ENCODE measurements at places on chromosomes 1 and 21.

- peak; percentile 77 for DNase-seq
Measured at GRCh38 chr21:32772281-32773047, 909 bp upstream of the PAXBP1 start.

- DNase-seq, result no peak
Measured at GRCh38 chr1:155064111-155064831, 731 bp downstream of the EFNA4 start.

DNA sequence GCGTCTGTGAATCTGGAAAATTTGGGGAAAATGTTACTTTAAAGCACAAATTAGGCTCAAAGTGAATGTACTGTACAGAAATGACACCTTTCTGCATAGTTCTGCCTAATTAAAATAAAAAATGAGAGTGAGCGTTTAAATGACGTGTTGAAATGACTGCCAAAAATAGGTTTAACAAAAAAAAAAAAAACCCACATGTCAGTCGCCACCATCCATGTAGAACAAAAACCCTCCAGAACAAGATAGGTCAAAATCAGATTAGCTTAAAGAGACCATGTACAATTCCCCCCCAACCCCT is 745 bp downstream of the PARP1 start:
- DNase-seq, result no peak

DNA sequence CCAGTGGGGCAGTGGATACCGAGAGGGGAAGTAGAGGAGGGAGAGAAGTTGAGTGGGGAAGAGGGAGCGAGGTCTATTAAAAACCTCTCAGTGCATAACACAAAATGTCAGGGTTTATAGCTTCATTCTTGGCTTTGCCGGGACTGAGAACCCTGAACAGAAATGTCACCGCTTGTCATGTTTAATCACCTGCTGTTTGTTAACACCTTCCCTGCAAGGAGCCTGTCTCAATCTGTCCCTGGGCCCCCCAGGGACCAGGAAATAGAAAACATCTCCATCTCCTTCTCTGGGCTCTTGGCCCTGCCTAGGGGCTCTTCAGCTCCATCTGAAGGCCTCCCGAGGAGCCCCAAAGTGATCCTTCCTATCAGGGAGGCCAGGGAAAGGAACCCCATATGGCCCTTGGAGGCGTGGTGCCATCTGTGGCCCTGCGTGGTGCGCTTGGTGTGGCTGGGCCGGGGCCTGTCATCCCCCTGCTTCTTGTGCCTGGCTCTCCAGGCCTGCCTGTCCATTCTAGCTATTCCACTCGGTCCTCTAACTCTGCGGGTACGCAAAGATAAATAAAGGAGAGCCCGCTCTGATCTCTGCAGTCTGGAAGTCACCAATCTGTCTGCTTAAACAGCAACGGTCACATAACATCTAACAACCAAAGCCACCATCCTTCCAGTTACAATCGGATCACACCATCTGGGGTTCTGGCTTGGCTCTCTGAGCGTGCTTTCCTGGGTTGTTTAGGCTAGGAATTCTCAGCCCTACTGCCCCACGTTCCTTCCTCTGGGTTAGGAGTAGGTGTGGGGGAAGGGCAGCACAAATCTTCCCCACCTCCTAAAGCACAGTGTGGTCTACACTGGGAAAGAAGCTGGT is 113.8 kb downstream of the CASZ1 start:
- DNase-seq, result no peak

DNA sequence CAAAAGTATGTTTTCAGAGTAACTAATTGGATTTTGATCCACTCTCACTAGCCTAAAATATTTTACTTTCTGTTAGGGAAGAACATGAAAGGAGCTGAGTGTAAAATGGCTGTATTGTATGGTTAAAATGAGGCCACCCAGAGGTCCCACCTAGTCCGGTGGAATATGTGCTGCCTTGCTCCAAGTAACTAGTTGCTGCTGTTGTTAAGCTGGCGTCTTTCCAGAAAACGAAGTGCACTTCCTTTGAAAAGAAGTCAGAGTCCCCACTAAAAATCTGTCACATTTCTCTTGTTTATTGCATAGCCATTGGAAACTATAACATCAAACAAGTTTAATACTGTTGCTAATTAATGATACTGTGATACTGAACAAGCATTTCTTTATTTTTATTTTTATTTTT is 3.2 kb downstream of the SLC25A33 start:
- DNase-seq, result no peak

- DNase-seq, result no peak
Measured at GRCh38 chr1:157965584-157965983, 27.9 kb upstream of the KIRREL1 start.

- no peak for DNase-seq
Measured at GRCh38 chr1:9078015-9078751, 8.7 kb upstream of the SLC2A5 start.

GRCh38 chr1:192968323-192968722 is 90.8 kb downstream of the UCHL5 start:
- DNase-seq, result no peak

GRCh38 chr1:189960769-189961168 is 516.9 kb downstream of the BRINP3 start:
- no peak for DNase-seq

GRCh38 chr1:212229654-212230053 is 55.6 kb upstream of the PPP2R5A start:
- no peak for DNase-seq

- no peak for DNase-seq
Measured at GRCh38 chr21:43734928-43735229, 15.9 kb downstream of the PDXK start.

- no peak for DNase-seq
Measured at GRCh38 chr1:7479571-7479970, 291.5 kb upstream of the VAMP3 start.

DNA sequence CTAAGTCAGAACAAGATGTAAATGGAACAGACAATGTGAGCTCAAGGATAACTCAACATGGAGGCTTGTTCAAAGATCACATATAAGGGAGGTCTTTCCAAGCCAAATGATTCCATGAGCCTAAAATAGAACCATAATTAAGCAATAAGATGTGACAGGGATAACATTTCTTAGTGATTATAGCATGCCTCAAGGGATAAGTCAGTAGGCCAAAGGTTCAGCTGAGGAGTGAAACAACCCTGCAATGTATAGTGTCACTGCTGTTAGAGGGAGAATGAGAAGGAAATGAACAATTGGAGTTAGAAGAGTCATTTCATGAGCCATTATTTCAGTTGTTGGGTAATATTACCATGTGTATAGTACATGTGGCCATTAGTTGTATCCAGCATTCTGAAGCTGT is 25.0 kb downstream of the GORAB start:
- no peak for DNase-seq

DNA sequence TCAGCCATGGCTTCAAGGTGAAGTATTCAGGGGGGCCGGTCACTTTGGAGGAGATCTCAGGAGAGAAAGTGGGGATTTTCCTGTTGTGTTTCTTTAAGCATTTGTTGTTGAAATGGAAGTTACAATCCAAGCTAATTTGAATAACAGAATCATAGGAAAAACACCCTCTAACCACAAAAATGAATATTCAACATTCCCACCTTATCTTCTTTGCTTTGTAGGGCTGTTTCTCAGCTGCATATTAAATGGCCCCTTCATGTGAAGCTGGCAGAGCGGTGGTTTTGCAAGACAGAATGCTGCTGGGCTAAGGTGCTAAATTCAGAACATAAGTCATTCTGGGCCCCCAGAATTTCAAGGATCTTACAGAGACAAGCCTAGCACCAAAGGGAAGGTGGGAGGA is 279.0 kb downstream of the RRAGC start:
- DNase-seq, result no peak

GRCh38 chr1:53731043-53731600 is 7.8 kb downstream of the GLIS1 start:
- DNase-seq, result no peak

GRCh38 chr1:176880955-176881595 is 283.4 kb downstream of the ASTN1 start:
- DNase-seq, result no peak

DNA sequence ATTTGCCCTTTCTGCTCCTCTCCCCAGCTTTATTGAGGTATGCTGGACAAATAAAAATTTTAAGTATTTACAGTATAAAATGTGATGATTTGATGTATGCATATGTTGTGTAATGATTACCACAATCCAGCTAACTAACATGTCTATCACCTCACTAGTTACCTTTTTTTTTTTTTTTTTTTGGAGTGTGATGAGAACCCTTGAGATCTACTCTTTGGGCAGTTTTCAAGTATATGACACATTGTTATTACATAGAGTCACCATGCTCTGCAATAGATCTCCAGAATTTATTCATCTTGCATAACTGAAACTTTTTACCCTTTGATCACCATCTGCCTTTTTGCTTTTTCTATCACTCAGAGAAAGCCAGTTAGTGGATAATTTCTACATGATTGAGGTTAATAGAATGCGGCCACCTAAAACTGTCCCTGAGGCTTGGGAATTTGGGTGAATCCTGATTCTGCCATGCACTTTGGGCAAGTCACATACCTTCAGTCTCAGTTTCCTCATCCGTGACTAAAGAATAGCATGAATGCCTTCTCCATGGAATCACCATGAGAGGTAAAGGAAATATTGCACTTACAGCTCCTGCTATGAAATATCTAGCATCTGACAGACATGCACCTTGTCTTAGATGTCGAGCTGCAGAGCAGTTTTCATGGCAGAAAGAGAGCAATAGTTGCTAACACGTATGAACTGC is 295.2 kb downstream of the DISC1 start:
- no peak for DNase-seq

- no peak for DNase-seq
Measured at GRCh38 chr1:56389813-56390212, 189.6 kb downstream of the PLPP3 start.

DNA sequence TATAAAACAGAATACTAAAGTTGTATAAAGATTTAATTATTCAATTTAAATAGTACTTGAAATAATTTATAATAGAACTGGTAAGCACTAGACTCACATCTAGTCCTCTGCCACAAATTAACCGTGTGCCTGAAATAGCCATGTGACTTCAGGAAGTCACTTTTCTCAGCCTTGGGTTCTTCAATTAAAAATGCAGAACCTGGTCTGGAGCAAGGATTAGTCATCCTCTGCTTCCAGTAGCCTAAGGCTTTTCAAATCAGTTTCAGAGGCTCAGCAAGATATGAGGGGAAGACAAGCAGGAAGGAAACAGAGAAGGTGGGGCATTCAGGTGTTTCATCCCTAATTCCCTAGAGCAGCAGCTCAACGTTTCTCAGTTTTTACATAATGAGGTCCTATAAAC is 23.0 kb downstream of the DPH5 start:
- DNase-seq, result no peak

DNA sequence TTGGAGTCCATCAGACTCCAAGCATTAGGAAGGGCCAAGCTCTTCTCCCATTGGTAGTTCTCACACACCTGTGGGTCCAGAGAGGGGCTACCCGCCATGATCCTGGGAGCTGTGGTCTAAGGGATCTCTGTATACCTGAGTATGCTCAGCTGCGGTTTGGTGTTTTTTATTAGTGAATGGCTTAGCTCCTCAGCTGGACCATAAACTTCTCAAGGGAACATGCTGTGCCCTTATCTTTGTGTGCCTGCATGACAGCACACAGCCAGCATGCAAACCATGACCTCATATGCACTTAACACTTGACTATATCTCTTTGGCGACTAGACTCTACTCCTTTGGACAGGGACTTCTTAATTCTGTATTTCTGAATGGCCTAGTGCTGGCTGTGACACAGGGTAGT is 94.5 kb downstream of the CD58 start:
- no peak for DNase-seq

DNA sequence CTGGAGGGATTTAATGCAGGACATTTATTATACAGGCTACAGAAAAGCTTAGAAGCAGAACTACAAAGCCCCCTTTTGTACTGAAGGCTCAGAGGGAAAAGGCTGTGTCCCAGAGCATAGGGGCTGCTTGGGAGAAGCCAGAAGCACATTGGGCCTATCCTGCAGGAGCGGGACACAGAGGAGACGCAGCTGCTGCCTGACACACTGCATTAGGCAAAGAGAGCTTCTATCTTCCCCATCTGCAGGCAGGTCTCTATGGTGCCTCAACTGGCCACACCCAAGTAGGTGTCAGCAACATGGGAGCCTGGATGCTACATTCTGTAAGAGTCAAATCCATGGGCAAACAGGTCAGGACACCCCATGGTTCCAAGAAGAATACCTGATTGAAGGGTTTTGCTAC is 595.9 kb downstream of the AJAP1 start:
- DNase-seq, result no peak

- DNase-seq, result no peak
Measured at GRCh38 chr1:14607295-14607694, 8.8 kb downstream of the KAZN start.

GRCh38 chr1:36123356-36123755 is 1.7 kb downstream of the COL8A2 start:
- DNase-seq, result no peak

GRCh38 chr1:230792691-230793462 is 45.7 kb downstream of the CAPN9 start:
- DNase-seq, result no peak

DNA sequence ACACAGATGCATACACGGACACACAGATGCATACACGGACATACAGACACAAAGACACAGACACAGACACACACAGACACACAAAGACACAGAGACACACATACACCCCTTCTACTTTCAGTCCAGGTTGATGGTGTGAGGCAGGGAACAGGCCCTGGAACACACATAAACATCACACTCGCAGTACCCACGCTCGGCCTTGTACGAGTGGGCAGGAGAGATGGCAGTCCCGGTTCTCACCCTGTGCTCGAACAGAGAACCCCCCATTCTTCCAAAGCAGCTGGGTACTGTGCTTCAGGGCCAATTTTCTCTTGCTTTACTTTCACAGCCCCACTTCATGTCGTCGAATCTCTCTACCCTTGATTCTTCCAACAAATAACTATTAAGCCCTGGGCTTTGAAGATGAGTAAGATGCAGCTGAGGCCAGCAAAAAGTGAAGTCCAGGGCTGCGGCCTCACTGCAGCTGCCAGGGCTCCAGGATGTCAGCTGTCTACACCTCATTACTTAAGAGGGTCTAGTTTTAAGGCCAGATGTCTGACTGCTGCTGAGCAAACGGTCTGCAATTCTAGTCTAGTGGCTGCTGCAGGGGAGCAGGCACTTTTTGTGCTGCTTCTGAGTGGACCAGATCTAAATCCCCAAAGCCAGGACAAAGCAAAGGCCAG is 90.1 kb downstream of the PGBD5 start:
- no peak for DNase-seq

DNA sequence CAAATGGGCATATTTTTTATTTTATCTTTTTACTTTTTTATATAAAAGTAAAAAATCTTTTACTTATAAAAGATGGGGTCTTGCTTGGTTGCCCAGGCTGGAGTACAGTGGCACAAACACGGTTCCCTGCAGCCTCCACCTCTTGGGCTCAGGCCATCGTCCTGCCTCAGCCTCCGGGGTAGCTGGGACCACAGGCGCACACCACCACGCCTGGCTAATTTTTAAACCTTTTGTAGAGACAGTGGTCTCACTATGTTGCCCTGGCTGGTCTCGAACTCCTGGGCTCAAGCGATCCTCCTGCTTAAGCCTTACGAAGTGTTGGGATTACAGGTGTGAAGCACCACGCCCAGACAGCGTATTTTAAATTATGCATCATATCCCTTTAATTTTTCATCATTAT is 986 bp downstream of the H6PD start:
- no peak for DNase-seq

DNA sequence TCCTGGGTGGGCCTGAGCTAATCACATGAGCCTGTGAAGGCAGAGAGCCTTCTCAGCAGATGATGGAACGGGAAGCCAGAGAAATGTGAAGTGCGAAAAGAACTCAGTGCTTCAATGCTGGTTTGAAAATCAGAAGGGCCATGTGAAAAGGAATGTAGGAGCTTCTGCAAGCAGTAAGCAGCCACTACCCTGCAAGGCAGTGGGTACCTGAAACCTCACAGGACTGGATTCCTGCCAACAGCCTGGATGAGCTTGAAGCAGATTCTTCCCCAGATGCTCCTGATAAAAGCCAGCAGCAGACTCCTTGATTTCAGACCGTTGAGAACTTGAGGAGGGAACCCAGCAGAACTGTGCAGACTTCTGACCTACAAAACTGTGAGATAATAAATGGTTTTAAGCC is 158.6 kb downstream of the SYT2 start:
- no peak for DNase-seq
